ENCODE measurements at places on chromosomes 16 and 17. TPM values are rescaled to one million over a fixed set of nuclear protein-coding genes. Genes with fewer than 3 reads are reported as not detected.

DNA sequence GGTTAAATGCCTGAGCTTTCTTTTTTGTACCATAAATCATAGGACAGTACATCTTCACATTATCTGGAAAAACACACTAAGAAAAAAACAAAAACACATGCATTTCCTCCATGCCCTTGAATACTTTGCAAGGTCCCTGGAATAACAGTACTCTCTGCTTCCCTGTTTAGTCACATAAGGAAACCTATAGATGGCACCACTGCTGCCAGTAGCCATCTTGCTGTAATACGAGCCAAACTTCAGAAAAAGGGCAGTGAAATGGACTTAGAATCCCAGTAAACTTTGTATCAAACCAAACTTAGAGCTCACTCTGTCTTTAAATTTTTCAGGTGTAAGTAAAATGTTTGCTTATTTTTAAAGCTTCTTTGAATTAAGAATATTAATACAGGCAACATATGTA is 435.5 kb downstream of the KCNJ2 start:
- DNase-seq = no peak

GRCh38 chr16:69186642-69187445 is at the start of gene SNTB2:
Gene SNTB2 (plus strand): TSS chr16:69187164. CDS start chr16:69187167, 3 bp downstream.
- DNase-seq = peak; percentile 83

GRCh38 chr17:1638171-1638590 is 7.4 kb downstream of the SCARF1 start:
- DNase-seq = no peak

The STRADA gene
- 43.3 TPM for polyA plus RNA-seq

- no peak for DNase-seq
Observed at GRCh38 chr16:71972356-71972755, 27.8 kb downstream of the PKD1L3 start.

- DNase-seq = no peak
Observed at GRCh38 chr16:74307383-74307782, 10.8 kb downstream of the PSMD7 start.

GRCh38 chr17:72838581-72838980 is 253.9 kb downstream of the SLC39A11 start:
- DNase-seq = no peak

DNA sequence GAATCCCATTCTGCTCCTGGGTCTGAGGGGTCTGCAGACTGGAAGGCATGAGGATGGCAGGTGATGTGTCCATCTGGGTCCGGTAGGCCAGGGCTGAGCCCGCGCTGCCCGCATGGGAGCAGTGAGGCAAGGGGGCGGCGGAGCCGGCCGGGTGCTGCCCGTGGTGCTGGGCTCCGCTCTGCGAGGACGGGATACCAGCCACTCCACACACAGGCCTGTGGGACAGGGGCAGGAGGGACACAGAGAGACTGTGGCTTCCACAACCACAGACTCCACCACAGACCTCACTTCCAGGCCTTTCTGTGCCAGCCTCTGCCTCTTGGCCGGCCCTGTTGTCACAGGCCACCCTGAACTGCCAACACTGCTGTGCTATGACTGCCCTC is 25.4 kb downstream of the MAP1LC3B start:
- DNase-seq = no peak

- DNase-seq = no peak
Observed at GRCh38 chr17:66446419-66446818, 144.0 kb downstream of the PRKCA start.

DNA sequence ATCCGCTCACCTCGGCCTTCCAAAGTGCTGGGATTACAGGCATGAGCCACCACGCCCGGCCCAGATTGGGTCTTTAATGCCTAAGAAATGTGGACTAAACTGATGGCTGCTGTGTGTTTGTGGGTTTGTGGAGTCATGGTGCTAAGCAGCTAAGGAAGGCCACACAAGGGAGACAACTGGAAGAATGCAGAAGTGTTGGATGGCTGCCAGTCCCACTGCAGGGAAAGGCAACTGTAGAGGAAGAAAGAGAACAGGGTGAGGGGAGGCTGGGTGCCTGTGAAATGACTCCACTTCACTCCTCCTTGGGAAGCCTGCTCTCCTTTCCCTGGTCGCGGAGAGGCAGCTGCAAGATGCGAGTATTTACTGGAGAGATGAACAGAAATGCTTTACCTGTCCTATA is 23.5 kb upstream of the SIAH1 start:
- DNase-seq = no peak

- DNase-seq = no peak
Observed at GRCh38 chr17:58202859-58203258, 10.3 kb downstream of the EPX start.

GRCh38 chr17:79788989-79789942 is 7.6 kb downstream of the CBX8 start:
- no peak for DNase-seq

GRCh38 chr16:86491640-86492023 is 18.7 kb upstream of the FOXF1 start:
- DNase-seq = no peak

DNA sequence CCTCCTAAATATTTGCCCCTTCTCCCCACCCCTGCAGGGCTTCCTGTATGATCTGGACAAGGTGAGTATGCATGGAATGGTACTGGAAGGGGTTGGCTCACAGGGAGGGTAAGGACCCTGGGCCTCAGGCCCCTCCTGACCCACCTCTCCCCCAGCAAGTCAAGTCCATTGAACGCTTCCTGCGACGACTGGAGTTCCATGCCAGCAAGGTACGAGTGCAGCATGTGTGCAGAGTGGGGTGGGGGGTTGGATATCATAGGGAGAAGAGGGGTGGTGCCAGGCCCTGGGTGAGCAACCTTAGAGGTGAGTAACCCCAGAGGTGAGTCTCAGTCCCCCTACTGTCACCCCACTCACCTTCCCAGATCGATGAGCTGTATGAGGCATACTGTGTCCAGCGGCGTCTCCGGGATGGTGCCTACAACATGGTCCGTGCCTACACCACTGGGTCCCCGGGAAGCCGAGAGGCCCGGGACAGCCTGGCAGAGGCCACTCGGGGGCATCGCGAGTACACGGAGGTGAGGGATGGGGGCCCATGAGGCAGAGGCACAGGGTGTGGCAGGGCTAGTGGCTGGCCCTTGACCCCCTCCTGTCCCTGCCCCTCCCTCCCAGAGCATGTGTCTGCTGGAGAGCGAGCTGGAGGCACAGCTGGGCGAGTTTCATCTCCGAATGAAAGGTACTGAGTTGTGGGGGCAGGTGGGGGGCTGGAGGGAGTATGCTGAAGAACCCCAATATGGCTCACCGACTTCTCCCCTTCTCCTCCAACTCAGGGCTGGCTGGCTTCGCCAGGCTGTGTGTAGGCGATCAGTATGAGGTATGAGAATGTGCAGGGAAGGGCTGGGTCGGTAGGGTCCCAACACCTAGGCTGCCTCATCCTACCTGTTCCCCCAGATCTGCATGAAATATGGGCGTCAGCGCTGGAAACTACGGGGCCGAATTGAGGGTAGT is 11.3 kb downstream of the RIPOR1 start:
- no peak for DNase-seq

DNA sequence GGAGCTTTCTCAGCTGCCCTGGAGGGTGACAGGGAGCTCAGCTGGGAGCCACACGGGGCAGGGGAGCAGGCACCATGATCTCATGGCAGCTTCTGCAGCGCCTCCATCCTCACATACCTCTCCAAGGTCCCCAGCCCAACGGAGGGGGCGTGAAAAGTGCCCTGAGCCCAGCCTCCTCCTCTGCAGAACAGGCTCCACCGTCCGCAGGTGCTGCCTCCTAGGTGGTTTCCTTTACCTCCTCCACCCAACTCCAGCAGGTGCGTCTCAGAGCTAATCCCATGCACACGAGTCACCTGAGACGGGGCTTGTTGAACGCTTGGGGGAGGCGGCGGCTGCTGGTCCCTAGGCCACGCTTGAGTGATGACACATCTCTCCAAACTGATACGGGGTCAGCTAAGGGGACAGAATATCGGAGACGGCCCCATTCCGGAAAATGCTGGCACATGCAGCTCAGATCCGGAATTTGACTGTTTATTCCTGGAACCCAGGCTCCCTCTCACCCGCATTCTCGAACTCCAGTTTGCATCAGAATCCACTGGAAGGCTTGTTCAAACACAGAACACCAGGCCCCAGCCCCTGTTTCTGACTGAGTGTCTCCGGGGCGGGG is 387 bp upstream of the SLC38A8 start:
- DNase-seq = peak; percentile 43

DNA sequence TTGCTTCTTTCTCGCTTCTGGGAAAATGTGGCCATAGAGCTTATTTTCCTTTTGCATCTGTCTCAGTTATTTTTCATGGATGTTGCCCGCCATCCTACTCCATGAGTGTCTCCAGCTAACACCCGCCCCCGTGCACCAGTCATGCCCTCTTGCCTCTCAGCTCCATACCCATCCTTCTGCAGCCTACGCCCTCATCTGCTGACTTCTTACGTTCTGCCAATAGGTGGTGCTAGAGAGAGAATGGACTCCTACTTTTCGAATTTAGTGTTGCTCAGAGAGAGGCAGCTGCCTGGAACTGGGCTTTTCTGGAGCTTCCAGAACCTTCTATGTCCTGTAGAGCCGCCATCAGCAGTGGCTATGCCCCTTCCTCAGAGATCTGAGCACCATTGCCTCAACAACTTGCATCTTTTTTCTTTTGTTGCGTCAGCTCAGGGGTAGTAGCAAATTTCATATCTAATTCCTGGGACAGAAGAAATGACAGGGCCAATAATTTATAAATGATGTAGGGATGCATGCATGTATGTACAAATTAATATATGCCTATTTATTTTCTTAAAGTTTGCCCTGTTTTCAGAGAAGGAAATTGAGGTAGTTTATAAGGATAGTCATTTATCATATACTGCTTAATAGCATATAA is 119.7 kb upstream of the MYOCD start:
- peak; percentile 35 for DNase-seq

- peak; percentile 92 for DNase-seq
Observed at GRCh38 chr17:45277216-45277849, 15.4 kb upstream of the SPATA32 start.

The GAA gene
- polyA plus RNA-seq = 50.0 TPM

The ITGB4 gene
- polyA plus RNA-seq = 48.4 TPM

- DNase-seq = no peak
Observed at GRCh38 chr16:31880322-31880979, 6.8 kb downstream of the ZNF267 start.

GRCh38 chr17:8602679-8603078 is 27.8 kb downstream of the MYH10 start:
- DNase-seq = no peak

The HS3ST3A1 gene
- polyA plus RNA-seq = 0.27 TPM

- DNase-seq = no peak
Observed at GRCh38 chr17:40963838-40964237, 2.9 kb downstream of the KRT39 start.

DNA sequence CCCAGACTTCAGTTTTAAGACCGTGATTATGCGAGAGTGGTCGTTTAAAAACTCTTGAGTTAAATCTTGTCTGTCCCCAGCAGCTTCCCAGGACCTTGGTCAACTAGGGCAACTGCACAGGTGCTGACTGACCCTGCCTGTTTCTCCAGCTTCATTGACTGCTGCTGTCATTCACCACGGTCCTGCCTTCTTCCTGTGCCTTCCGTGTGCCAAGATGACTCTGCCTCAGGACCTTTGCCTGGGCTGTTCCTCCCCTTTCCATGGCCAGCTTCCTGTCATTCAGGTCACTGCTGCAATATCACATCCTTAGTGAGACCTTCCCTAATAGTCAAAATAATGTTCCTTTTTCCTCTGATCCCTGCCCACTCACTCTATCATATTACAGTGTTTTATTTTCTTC is 3.9 kb downstream of the KIAA0513 start:
- no peak for DNase-seq

GRCh38 chr16:606656-607307 is 16.9 kb downstream of the RAB40C start:
- no peak for DNase-seq

- peak; percentile 39 for DNase-seq
Observed at GRCh38 chr17:36608794-36609497, 7.6 kb downstream of the MRM1 start.

DNA sequence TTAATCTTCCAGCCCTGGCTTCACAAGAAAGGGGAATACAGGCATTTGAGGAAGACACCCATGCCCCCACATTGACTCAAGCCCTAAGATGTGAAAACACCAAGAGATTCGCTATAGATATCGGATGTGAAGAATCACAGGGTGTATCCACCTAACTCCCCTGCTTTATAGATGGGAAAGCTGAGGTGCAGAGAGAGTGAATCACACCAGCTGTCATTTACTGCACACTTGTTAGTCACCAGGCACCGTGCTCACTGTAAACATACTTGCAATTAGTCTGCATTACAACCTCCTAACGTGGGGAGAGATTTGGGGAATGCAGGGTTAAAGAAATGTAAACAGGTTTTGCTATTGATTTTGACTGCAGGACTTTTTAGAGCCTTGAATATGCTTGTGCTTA is 325.5 kb downstream of the C16orf95 start:
- DNase-seq = no peak

GRCh38 chr16:75555213-75555706 is 792 bp downstream of the TMEM231 start:
- peak; percentile 67 for DNase-seq

DNA sequence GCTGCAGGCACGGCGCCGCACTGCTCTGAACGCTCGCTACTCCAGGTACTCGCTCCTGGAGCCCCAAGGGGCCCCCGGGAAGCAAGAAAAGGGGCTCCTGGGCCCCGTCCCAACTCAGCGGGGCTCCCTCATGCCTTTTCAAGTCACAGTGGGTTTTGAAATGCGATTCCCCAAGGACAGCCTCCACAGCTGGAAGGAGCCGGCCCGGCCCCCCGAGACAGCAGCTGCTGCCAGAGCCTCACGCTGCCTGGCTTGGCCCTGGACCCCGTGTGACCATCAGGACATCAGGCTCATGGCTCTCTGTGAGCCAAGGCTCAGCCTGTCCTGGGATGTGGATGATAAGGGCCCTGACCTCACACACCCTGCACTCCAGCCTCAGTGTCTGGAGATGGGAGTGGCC is 80.6 kb downstream of the LMF1 start:
- DNase-seq = no peak

GRCh38 chr17:72811976-72812687 is 280.4 kb downstream of the SLC39A11 start:
- no peak for DNase-seq

DNA sequence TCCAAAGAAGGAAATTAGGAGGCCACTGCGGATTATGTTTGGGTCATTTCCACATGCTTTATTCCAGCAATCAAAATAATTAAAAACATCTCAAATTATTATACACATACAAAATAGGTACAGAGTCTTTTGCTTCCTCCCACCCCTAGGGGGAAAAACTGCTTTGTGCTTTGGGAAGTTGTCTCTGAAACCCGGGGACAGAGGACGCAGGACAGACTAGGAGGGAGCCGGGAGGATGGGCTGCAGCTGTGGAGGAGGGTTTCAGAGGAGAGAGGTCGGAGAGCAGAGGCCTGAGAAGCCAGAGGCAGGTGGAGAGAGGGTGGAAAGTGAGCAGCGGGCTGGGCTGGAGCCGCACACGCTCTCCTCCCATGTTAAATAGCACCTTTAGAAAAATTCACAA is 17.4 kb downstream of the COL1A1 start:
- no peak for DNase-seq

Measured in large intestine (tissue), 12 donors.